H54 (cell line): ENCODE measurements at places on chromosomes 12 and 14.

- no peak for DNase-seq
Observed at GRCh38 chr12:53976823-53977595, 2.3 kb upstream of the HOTAIR start.

DNA sequence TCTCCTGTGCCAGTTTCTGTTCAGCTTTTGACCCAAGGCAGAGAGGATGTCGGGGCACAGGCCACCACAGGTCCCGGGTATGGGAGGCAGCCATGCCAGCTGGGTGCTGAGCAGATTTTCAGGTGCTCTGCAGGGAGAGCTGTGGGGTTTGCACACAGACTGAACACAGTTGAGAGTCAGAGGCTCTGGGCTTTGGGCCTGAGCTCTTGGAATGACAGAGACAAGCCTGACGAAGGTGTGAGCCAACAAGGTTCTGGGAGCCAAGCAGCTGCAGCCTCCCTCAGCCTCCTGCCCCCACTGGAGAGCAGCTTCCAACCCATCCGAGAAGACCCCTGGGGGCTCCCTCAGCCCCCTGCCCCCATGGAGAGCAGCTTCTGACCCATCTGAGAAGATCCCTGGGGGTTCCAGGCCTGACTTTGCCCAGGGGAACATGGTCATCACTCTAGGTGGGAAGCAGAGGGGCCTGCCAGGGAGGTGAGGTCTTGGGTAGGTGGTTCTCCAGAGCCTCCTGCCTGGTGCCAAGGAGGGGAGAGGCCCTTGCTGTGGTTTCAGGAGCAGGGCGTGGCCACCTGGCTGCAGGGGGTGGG is 13.8 kb downstream of the FBRSL1 start:
- no peak for DNase-seq

DNA sequence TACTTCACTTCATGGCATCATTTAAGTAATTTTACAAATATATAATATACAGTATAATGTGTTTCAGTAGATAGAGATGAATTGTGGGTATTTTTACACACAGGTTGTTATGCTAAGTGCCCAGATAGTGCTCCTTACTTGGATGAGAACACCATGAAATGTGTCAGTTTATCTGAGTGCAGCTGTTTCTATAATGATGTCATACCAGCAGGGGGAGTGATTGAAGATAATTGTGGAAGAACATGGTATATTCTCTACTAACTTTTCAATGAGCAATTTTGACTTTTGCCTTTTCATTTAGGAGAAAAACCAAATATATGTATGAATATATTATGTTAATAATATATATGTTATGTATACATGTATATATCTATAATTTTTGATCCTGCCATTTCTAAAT is 221.6 kb downstream of the LRRK2 start:
- peak; percentile 3 for DNase-seq

- DNase-seq, result no peak
Observed at GRCh38 chr12:89259821-89260220, 92.5 kb downstream of the DUSP6 start.

GRCh38 chr14:105851716-105852377 is 325.5 kb downstream of the TMEM121 start:
- DNase-seq, result no peak

- no peak for DNase-seq
Observed at GRCh38 chr14:51334566-51334965, 94.5 kb downstream of the TMX1 start.

DNA sequence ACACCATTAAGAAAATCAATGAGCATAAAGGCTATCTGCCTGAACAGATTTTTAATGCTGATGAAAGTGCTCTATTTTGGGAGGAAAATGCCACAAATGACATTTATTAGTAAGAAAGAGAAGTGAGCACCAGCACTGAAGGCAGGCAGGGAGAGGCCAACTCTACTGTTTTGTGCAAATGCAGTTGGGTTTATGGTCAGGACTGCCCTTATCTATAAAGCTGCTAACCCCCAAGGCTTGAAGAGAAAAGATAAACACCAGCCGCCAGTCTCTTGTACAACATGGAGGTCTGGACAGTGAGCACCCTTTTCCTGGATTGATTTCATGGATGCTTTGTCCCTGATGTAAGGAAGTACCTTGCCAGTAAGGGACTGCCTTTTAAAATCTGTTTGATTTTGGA is 246.8 kb upstream of the SFSWAP start:
- DNase-seq, result no peak

DNA sequence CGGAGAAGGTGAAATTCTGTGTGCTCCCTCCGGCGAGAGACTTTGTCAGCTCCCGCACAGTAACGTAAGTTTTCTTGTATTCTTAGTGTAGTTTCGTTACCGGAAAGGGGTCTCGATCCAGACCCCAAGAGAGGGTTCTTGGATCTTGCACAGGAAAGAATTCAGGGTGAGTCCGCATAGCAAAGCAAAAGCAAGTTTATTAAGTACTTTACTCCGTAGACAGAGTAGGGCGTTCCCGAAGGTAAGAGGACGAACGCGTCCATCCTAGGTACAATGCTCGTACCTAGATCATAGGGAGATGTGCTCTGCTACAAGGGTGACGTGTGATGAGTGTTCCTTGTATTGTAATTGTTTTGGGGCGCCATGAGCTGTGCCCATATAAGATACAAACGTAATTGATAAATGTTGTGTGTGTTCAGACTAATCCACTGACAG is 293 bp downstream of the IFI27L1 start:
- no peak for DNase-seq

DNA sequence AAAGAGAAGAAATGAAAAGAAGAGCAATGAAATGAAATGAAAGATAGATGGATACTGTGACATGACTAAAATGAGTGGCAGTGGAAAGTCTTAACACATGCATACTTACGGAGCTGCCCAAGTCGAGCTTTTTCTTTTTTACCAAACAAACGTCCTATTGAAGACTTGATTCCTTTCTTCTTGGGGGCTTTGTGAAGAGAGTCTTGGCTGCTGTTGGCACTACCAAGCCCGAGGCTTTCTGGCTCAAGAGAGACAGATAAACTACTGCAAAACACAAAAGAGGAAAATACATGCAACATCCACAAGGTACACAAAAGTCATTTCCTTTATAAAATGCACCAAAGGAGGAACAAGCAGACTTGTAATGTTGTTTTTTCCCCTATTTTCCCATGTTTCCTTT is 261.2 kb downstream of the ACSS3 start:
- no peak for DNase-seq

GRCh38 chr12:101761350-101761749 is 22.1 kb upstream of the SYCP3 start:
- DNase-seq, result no peak

GRCh38 chr12:9711664-9712063 is 21.2 kb downstream of the CLECL1 start:
- no peak for DNase-seq

DNA sequence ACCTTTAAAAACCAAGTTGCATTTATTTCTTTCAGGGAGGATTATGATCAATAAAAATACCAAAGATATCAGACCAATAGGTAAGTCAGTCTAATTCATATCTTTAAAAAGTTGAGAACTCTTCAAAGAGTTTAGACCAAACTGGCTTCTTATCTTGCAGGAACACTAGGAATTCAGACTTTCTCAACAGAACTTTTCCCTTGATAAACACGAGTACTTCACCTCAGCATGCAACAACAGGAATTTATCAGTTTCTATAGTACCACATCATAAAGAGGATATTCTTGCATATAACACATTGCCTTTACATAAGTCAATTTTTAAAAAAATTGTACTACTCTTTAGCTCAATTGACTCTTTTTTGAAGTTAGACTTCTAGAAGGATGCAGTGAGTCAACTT is 68.2 kb downstream of the DNAI7 start:
- DNase-seq, result no peak

DNA sequence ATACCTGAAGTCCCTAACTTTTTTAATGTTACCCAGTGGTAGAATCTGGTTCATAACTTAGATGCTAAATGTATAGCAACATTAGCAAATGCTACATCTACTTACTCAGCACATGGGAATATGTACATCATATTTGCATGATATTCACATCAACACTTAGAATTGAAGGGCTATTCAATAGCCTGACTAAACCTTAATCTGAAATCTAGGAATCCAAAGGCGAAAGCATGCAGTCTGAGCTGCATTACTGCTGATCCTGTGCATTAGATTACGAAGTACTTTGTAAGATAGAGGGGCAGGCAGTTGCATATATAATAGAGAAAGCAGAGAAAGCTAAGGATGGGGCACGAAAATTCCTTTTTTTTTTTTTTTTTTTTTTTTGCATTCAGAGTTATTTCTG is 40.4 kb downstream of the SLC38A4 start:
- DNase-seq, result no peak

DNA sequence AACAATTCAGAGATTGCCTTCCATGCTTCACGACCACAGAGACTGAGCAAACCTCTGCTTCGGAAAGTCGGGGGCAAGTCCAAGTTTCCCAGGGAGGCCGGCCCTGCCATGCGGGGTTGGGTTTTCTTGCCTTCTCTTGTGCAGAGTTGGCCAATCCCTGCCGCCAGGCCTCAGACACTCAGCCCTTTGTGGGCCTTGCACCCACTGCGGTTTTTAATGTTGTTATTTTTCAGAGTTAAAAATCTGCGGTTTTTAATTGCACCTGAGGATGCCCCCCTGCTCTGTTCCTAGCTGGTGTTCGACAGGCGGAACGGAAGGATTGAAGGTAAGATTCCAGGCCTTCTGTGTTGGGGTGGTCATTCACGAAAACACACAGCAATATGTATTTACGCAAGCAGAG is 108.7 kb downstream of the CALM1 start:
- no peak for DNase-seq

DNA sequence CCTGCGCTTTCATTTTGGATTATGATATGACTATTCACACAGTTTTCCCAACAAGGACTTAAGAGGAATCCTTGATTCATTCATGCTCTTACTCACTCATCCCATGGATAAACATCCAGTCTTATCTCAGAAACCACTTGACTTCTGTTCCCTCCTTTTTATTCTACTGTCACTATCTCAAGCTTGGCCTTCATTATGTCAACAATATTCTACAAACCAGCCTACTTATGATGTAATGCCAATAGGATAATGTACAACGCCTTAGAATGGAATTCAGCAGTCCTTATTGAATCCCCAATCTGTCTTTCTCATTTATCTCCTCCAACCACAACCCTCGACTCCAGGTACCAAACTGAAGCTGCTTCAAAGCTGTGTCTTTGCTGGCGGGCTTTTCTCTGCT is 448.5 kb downstream of the PDZRN4 start:
- no peak for DNase-seq

DNA sequence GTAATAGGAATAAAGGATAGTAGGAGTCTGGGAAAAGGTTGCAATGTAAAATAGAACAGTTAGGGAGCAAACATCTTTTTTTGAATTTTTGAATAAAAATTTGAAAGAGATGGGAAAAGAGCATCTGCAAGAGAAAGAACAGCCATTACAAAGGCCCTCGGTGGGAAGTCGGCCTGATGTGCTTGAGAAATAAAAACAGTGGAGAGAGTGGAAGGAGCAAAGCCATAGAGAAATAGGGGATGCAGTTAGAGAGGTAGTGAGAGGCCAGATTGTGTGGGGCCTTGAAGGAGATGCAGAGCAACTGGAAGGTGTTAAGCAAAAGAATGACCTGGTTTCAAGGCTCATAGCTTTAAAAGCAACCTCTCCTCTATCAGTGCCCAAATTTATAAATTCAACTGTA is 409.8 kb downstream of the RERGL start:
- DNase-seq, result no peak

GRCh38 chr12:5230156-5230555 is 186.5 kb downstream of the KCNA5 start:
- DNase-seq, result no peak

DNA sequence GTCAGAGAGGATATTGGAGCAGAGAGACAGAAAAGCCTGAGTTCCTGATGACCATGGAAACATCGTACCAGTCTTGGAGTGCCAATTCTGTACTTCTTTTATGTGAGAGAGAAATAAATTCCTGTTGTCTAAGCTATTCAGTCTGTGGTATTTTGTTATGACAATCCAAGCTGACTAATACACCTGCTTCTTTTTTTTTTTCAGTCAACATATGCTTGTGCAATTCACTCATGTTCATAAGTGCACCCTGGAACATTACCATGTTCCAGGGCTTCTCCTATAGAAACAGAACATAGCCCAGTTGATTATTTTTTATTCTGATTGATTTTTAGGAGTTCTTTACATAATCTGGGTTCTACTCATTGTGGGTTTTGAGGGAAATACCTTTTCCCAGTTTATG is 1.7 kb upstream of the CHPT1 start:
- no peak for DNase-seq

GRCh38 chr14:74621556-74621955 is 9.5 kb upstream of the LTBP2 start:
- DNase-seq, result no peak

- no peak for DNase-seq
Observed at GRCh38 chr12:95462551-95462950, 11.4 kb upstream of the METAP2 start.

- no peak for DNase-seq
Observed at GRCh38 chr12:130954544-130954831, 781 bp downstream of the ADGRD1 start.

- DNase-seq, result no peak
Observed at GRCh38 chr12:20695232-20695631, at the start of gene SLCO1C1. TSS of gene SLCO1C1 (plus strand) at chr12:20695332. CDS start at chr12:20699577, 4,245 bp downstream.

DNA sequence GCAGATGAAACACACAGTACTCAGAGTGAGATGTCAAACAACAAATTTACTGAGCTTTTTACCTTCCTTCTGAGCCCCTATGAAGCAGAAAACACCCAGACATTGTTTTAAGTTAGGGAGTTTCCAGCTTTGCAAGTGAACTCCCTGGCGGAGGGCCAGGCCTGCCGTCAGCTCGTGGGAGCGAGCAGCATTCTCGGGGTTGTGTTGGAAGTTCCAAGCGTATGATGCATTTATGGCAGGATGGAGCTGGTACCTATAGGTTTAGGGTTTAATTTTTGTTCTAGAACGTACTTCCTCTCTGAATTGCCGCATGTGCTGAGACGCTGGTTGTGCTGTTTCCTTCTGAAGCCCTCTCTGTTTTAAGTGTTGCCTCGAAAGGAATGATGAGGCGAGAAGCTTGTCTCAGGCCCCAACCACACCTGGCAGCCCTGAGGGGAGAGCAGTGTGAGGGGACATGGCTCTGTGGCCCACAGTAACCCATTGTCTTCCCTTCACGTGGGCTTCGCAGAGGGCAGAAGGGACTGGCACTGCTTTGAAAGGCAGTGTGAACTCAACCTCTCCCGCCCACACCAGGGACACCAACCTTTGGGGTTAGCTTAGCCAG is 76.6 kb downstream of the SSPN start:
- peak; percentile 11 for DNase-seq

DNA sequence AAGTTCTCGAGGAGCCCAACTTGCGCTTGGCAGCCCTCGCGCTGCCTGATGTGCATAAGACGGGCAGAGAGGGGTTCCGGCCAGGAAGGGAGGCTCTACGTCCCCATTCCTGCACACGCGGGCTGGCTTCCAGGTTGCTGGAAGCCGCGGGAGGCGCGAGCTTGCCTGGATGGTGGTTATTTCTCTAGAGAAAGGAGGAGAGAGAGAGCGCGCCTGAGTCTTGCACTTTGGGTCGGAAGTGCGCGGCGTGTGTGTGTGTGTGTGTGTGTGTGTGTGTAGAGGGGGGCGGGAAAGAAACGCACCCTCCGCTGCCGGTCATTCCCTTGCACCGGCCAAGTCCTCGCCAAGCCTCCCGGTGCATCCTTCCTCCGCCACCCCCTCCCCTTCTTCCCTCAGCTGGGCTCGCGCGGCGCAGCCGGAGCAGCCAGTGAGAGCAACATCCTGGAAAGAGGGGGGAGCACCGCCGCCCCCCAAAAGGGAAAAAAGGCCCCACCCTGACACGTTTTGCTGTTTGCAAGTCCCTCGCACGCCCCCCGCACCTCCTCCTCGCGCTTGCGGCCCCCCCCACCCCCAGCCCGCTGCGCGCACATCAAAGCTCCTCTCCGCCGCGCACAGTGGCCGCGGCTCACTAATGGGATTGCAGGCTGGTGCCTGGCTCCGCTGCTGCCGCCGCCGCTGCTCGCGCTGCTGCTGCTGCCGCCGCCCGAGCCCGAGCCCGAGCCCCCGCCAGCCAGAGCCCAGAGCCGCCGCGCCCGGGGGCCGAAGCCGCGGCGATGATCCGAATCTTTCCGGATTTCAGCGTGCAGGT is 4.4 kb upstream of the NPAS3 start:
- DNase-seq, result peak; percentile 81
